Effector memory CD4-positive, alpha-beta T cell (primary cell): ENCODE measurements at places on chromosomes 5 and 9.

DNA sequence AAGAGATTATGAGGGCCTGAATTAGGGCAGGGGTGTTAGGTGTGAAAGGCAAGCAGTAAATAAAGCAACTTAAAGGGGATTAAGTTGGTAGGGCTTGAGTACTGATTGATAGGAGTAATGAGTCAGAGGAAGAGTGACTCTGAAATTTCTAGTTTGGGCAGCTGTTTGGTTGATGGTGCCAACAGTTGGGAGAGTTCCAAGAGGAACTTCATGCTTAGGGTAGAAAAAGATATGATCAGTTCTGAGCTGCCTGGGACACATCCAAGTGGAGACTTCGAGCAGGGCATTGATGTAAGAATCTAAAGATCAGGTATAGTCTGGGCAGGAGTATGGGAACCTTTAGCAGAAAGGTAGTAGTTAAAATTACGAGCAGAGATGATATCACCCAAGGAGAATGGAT lies 10.2 kb downstream of the MAMDC2 start:
- no peak for DNase-seq

GRCh38 chr5:174323878-174324281 lies 278.4 kb downstream of the NSG2 start:
- DNase-seq = no peak

- DNase-seq = no peak
Measured at GRCh38 chr5:171431251-171431777, 11.9 kb downstream of the FGF18 start.

- no peak for DNase-seq
Measured at GRCh38 chr9:137148661-137149060, 9.7 kb downstream of the GRIN1 start.
